ENCODE measurements at places on chromosomes 16 and 17.
A peak's percentile ranks its signal among the peaks of the same experiment; 100 is the strongest.

DNA sequence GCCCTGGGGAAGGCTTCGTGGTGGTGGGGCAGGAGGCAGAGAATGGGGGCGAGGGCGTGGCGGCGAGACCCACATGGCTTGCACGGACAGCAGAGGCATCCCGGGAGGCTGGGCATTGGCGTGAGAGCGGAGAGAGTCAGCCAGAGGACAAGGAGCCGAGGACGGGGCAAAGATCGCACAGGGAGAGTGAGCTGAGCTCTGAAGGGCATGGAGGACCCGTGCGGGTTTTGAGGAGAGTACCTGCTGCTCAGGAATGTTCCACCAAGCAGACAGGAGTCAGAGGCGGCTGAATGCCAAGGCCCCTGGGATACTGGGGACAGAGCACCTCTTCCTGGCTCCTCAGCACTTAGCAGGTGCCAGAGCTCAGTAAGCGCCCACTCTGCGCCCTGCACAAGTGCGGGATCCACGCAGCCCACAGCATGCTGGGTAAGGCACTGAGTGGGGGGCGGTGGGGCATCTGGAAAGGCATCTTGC, 47.8 kb downstream of the ARHGAP27 start:
- DNase-seq: no peak

- DNase-seq: no peak
Observed at GRCh38 chr16:50480206-50480605, 68.0 kb upstream of the NKD1 start.

DNA sequence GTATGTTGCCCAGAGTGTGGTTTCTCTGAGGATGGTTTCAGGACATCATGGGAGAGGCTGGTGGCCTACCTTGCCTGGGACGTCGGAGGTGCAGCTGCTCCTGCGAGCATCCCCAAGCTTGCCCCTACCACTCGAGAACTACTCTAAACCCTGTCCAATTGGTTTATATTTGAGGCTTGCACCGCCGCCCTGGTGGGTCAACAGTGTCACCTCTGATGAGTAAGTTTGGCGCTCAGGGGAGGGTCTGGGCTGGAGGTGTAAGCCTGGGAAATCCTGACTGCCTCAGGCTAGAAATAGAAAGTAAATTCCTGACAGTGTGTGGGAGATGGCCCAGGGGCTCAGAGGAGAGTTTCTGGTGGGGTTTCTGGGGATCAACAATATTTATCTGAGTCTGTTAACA, 48.2 kb downstream of the CCDC42 start:
- no peak for DNase-seq

DNA sequence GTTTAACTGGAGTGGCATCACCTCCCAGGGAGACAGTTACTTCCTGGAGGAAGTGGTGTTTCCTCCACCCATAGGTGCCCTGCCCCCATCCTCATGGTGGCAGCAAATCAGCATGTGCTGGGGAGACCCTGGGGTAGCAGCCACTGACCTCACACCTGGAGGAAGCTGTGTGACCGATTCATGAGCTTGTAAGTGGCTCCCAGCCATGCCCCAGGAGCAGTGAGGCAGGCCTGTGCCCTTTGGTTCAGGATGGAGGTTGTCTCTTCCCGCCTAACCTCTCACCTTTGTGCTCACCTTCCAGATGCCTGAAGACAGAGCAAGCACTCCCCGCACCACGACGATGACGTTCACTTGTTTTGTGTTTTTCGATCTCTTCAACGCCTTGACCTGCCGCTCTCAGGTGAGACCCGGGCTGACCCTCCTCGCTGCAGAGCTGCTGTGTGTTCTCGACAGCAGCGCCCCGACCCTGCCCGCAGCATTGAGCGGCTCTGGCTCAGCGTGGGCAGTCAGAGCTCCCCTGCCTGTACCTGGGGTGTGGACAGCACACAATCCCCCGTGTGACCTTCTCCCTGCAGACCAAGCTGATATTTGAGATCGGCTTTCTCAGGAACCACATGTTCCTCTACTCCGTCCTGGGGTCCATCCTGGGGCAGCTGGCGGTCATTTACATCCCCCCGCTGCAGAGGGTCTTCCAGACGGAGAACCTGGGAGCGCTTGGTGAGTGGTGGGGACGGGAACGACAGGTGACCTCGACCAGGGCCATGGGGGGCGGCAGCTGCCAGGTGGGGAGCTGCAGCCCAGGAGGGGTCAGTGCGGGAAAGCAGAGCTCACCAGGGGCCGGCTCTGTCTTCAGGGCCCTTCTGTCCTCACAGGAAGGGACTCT, 42.8 kb downstream of the MEAK7 start:
- DNase-seq: no peak

DNA sequence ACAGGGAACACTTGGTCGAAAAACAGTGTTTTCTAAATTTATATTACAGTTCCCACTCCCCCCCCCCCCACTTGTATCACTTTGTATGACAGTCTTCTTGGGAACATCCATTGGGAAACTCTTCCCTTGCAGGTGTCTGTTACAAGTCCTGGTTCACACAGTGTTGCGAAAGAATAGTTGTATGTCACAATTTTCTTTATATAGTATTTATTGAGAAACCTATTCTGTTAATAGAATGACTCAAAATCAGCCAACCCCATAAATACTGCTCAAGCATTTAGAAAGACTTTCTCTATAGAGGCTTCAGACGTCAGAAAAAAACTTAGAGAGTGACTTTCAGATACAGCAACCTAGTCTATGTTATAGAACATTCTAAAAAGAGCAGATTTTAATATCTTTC, 414.4 kb downstream of the WWOX start:
- peak; percentile 30 for DNase-seq

GRCh38 chr17:10516065-10516464, 2.3 kb downstream of the MYH1 start:
- DNase-seq: no peak

GRCh38 chr17:31062346-31062745, 32.4 kb upstream of the NF1 start:
- no peak for DNase-seq

GRCh38 chr17:51733166-51733565, 425.3 kb downstream of the CA10 start:
- DNase-seq: no peak

- peak; percentile 85 for DNase-seq
Observed at GRCh38 chr17:21034340-21035235, 8.2 kb downstream of the USP22 start.

GRCh38 chr17:79023886-79024771, at the start of gene C1QTNF1:
Gene C1QTNF1 (plus strand): TSS chr17:79024169. CDS start chr17:79043969, 19,800 bp downstream.
- DNase-seq: no peak

DNA sequence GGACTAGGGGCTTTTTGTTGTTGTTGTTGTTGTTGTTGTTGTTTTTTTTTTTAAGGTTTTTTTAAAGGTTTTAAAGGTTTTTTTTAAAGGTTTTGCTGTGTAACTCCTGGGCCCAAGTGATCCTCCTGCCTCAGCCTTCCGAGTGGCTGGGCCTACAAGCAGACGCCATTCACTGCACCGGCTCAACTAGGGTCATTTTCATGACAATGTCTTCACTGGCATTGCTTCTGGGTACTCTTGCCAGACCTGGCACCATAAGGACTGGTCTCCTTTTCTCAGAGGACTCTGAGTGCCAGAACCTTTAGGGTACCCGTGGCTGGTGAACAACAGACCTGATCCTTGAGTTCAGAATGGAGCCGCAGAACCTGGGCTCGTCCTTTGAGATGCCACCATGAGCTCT, 20.4 kb downstream of the POLR3E start:
- DNase-seq: no peak

DNA sequence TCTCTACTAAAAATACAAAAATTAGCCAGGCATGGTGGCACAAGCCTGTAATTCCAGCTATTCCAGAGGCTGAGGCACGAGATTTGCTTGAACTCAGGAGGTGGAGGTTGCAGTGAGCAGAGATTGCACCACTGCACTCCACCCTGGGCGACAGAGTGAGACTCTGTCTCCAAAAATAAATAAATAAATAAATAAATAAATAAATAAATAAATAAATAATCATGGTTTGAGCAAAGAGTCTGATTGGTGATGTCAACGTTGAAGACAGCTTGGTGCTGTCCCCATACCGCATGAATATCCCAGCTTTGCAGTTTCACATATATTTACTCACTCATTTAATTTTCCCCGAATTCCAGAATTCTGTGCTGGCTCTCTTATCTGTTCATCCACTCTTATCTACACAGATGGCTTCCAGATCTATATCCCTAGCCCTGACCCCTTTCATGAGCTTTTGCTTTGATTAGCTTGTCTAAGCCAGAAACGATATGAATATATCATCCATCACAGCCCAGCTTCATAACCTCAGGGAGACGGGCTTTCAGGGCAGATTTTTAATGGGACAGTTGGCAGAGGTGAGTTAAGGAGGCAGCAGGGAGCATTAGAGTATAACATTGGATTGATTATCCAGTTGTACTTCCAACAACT, 91.0 kb downstream of the SPACA3 start:
- DNase-seq: no peak

- peak; percentile 85 for DNase-seq
Observed at GRCh38 chr17:82105882-82106687, 8.0 kb upstream of the FASN start.

GRCh38 chr16:75818491-75818890, 92.2 kb upstream of the CPHXL start:
- no peak for DNase-seq

DNA sequence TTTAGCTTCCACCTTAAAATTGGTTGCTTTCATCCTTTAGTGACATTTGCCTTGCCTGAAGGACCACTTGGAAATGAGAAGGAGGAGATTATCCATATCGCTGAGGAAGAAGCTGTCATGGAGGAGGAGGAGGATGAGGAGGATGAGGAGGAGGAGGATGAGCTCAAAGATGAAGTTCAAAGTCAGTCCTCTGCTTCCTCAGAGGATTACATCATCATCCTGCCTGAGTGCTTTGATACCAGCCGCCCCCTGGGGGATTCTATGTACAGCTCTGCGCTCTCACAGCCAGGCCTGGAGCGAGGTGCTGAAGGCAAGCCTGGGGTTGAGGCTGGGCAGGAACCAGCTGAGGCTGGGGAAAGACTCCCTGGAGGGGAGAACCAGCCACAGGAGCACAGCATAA, 11.5 kb upstream of the TMEM106A start:
- DNase-seq: no peak

DNA sequence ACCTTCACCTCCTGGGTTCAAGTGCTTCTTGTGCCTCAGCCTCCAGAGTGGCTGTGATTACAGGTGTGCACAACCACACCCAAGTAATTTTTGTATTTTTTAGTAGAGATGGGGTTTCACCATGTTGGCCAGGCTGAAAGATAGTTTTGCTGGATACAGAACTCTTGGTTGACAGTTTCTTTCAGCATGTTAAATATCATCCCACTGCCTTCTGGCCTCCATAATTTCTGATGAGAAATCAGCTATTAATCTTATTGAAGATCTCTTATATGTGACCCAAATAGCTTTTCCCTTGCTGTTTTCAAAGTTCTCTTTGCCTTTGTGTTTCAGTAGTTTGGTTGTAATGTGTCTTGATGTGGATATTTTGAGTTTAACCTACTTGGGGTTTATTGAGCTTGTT, 50.3 kb upstream of the BRD7 start:
- DNase-seq: no peak

GRCh38 chr17:72764632-72765041, 327.9 kb downstream of the SLC39A11 start:
- DNase-seq: no peak

DNA sequence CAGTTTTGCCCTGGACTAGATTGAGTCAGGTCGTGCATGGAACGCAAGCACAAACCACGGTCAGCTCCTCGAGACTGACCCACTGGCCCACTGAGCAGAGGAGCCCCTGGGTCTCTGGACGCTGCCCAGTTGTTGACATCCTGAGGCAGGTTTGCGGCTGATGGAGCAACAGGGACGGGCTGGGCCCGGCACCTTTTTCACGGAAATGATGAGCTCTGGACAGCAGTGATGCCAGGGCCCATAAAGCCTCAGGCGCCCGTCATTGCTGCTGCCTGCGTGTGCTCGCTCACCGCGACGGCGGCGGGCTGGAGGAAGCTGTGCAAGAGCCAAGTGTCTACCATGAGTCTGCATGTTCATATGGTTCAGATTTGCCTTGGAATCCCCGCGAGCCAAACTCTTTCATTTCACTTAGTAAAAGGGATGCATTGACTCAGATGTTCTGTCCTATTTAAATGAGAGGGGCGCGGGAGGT, 30.8 kb upstream of the CRISPLD2 start:
- DNase-seq: no peak

DNA sequence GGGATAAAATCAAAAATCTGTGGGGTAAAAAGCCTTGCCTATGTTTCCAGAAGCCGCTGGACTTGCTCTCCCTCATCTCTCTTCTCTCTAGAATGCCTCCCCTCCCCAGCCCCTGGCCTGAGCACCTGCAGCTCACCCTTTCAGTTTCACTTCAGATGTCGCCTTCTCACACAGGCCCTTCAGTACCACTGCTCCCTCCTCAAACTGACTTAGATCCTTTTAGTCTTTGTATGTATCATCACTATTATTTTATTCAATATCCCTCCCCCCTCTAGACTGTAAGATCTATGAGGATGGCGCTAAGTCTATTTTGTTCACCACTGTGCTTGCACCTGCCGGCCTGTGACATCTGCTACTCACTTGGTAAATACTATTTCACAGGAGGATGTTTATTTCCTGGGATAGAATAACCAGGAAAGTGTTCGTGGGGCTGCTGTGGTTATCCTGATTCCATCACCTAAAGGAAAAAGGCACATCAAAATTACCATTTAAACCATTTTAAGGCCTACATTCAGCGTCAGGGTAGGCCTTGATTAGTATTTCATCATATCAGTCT, 122.3 kb downstream of the MRTFB start:
- no peak for DNase-seq

GRCh38 chr16:26830428-26831127, 236.1 kb upstream of the C16orf82 start:
- no peak for DNase-seq

Data from MV-4-11 (cell line).